ENCODE measurements at places on chromosomes 7 and 10.

DNA sequence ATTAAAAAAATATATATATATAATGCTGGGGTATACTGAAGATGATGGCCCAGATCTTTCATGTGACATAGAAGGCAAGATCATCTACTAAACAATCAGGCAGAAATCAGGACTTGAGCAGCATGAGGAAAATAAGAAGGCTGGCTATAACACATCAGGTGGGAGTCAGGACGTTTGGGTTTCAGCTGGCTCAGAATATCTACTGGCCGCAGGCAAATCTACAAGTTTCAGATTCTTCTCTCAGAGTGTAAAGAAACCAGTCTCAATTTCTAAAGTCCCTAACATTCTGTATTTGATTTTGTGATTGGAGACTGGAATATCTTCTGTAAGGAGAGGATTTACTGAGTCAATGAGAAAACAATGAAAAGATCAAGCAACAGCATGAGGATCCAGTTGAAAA is 37.7 kb upstream of the FAM3C start:
- DNase-seq, result no peak

DNA sequence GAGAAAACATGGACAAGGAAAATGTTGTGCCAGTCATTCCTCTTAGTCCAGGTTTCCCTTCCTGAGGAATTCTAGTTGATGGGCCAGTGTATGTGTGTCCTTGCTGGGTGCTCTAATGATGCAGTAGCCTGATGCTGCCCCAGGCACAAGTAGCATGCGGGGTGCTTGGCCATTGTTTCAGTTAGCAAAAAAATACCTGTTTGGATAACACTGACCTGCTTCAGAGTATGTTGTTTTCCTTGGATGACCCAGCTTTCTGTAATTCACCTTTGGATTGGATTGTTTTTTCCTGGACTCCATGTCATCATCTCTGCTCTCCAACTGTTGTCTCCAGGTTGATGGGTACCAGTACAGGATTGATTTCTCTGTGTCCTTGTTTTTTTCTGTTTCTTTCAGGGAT is 169.2 kb downstream of the SND1 start:
- no peak for DNase-seq

DNA sequence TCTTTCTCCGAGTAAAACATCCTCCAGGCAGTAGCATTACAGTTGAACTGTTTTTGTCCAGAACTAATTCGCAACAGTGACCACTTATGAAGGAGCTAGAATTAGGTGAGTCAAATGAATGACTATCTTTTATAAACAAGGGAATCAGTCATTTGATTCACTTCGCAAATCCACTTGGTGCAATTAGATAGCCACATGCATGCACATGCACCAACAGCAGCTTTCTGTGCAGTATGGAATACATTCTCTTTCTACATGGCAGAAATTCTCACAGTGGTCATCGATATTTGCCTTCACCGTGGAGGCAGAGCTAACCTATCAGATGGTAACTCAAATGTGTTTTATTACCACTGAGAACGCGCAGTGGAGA is 118.8 kb downstream of the CDK6 start:
- DNase-seq, result no peak

GRCh38 chr7:67619175-67619574 is 622.5 kb downstream of the TYW1 start:
- DNase-seq, result no peak

All from breast epithelium (tissue), 4 donors.